ENCODE measurements at places on chromosomes 3 and 15. TPM values are rescaled to one million over a fixed set of nuclear protein-coding genes. Genes with fewer than 3 reads are reported as not detected.

PLSCR5 gene
- not detected for polyA plus RNA-seq

CLDN18 gene
- not detected for polyA plus RNA-seq

ALS2CL gene
- 59.4 TPM for polyA plus RNA-seq

ETV5 gene
- polyA plus RNA-seq, result 32.9 TPM

ITIH4 gene
- polyA plus RNA-seq, result 0.88 TPM

ACKR4 gene
- 0.02 TPM for polyA plus RNA-seq

DPPA2 gene
- not detected for polyA plus RNA-seq

TNIK gene
- polyA plus RNA-seq, result 3.5 TPM

SAXO2 gene
- polyA plus RNA-seq, result 2.0 TPM

SKOR1 gene
- 0.02 TPM for polyA plus RNA-seq

ABI3BP gene
- polyA plus RNA-seq, result 0.24 TPM

PROS1 gene
- 6.2 TPM for polyA plus RNA-seq

OR4F6 gene
- not detected for polyA plus RNA-seq

PARP14 gene
- 7.1 TPM for polyA plus RNA-seq

GCNT3 gene
- 0.18 TPM for polyA plus RNA-seq

BNC1 gene
- 103 TPM for polyA plus RNA-seq

MUC20 gene
- polyA plus RNA-seq, result 0.37 TPM

SCN11A gene
- polyA plus RNA-seq, result not detected

LMOD3 gene
- polyA plus RNA-seq, result not detected

FOXL2 gene
- 0.48 TPM for polyA plus RNA-seq

COLQ gene
- polyA plus RNA-seq, result 0.11 TPM

LARP6 gene
- 39.1 TPM for polyA plus RNA-seq

SLC9A9 gene
- polyA plus RNA-seq, result 2.8 TPM

IL5RA gene
- not detected for polyA plus RNA-seq

SPSB4 gene
- not detected for polyA plus RNA-seq

GLDN gene
- polyA plus RNA-seq, result not detected

PTX3 gene
- polyA plus RNA-seq, result 0.14 TPM

TRIM42 gene
- not detected for polyA plus RNA-seq

All from mammary epithelial cell (primary cell).